ENCODE measurements at places on chromosomes 1 and 21. TPM values are rescaled to one million over a fixed set of nuclear protein-coding genes. Genes with fewer than 3 reads are reported as not detected.

Gene SYDE2
- 0.83 TPM for total RNA-seq

Gene CRYBG2
- total RNA-seq = 0.83 TPM

Gene SLC35F3
- total RNA-seq = 8.2 TPM

Gene B3GALT2
- 0.13 TPM for total RNA-seq

Gene IGSF9
- total RNA-seq = not detected

Gene POMGNT1
- 85.7 TPM for total RNA-seq

Gene IL12RB2
- 218 TPM for total RNA-seq

Gene MNDA
- total RNA-seq = not detected

Gene CFHR2
- not detected for total RNA-seq

Gene LCE2B
- not detected for total RNA-seq

Gene COL9A2
- total RNA-seq = 22.3 TPM

Gene FLAD1
- total RNA-seq = 74.3 TPM

Gene CD5L
- total RNA-seq = not detected

Gene MAN1A2
- total RNA-seq = 32.5 TPM

Gene ZNF692
- total RNA-seq = 89.6 TPM

Gene CD53
- 204 TPM for total RNA-seq

Gene RNF186
- total RNA-seq = not detected

Gene GRIK3
- not detected for total RNA-seq

- DNase-seq = no peak
Observed at GRCh38 chr1:245804696-245805095, 649.9 kb downstream of the KIF26B start.

GRCh38 chr1:173112129-173112528 is 61.4 kb upstream of the TNFSF18 start:
- no peak for DNase-seq

GRCh38 chr1:39149509-39149908 is 55.0 kb upstream of the MACF1 start:
- no peak for DNase-seq

DNA sequence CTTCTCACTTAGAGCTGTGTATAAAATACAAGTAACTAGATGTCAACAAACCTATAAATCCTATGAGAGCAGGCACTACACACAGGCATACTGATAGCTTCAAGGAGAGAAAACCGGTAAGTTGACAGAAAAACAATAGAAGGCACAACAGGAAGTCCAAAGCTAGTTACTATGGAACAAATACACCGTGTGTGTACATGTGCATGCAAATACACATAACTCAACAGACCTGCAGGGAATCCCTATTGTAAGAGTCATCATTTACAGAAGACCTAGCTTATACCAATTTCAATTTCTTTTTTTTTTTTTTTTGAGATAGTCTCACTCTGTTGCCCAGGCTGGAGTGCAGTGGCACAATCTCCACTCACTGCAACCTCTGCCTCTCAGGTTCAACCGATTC is 26.3 kb downstream of the JAK1 start:
- no peak for DNase-seq

- no peak for DNase-seq
Observed at GRCh38 chr21:44595524-44595923, 3.2 kb upstream of the KRTAP10-6 start.

GRCh38 chr1:230091473-230092231 is 24.6 kb downstream of the GALNT2 start:
- no peak for DNase-seq

GRCh38 chr21:44872323-44872648 is 1.2 kb downstream of the PTTG1IP start:
- DNase-seq = no peak

GRCh38 chr1:155019377-155020245 is 14.0 kb downstream of the DCST2 start:
- no peak for DNase-seq

- DNase-seq = no peak
Observed at GRCh38 chr1:186050360-186050759, 316.2 kb downstream of the HMCN1 start.

- no peak for DNase-seq
Observed at GRCh38 chr1:85573322-85573721, 7.2 kb upstream of the CCN1 start.

- DNase-seq = no peak
Observed at GRCh38 chr1:39116860-39117728, 87.4 kb upstream of the MACF1 start.

GRCh38 chr1:247337961-247338360 is 6.3 kb upstream of the ZNF496 start:
- no peak for DNase-seq

- DNase-seq = no peak
Observed at GRCh38 chr1:231185391-231185790, 23.5 kb downstream of the TRIM67 start.

DNA sequence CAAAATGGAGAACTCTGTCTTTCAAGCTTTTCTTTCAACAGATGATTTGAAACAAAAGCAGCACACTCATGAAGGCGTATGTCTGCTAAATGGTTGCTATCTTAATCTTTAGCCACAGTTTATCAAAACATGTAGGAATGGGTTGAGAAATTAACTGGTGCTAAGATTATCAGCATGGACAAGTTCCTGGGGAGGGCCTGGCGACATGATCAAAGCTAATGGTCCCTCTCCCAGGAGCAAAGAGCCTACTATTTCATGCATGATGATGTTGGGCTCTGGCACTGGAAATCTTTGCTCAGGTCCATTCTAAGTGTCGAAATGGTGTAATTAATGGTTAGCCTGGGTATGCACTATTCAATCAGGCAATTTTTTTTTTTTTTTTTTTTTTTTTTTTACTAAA is 91.7 kb downstream of the SLC45A1 start:
- no peak for DNase-seq

- DNase-seq = no peak
Observed at GRCh38 chr1:2311184-2312032, 79.9 kb downstream of the MORN1 start.

- DNase-seq = no peak
Observed at GRCh38 chr1:65992831-65993271, 200.2 kb downstream of the PDE4B start.

DNA sequence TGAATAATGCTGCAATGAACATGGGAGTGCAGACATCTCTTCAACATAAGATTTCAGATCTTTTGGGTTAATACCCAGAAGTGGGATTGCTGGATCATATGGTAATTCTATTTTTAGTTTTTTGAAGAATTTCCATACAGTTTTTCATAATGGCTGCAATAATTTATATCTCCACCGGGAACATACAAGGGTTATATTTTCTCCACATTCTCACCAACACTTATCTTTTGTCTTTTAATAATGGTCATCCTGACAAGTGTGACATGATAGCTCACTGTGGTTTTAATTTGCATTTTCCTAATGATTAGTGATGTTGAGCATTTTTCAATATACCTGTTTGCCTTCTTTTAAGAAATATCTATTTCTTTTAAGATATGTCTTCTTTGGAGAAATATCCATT is 44.5 kb upstream of the WARS2 start:
- no peak for DNase-seq

GRCh38 chr21:28975397-28975796 is 17.3 kb downstream of the LTN1 start:
- no peak for DNase-seq

- DNase-seq = no peak
Observed at GRCh38 chr1:102693345-102693744, 415.0 kb downstream of the COL11A1 start.

- no peak for DNase-seq
Observed at GRCh38 chr1:223717695-223718363, 5.5 kb downstream of the CAPN2 start.

DNA sequence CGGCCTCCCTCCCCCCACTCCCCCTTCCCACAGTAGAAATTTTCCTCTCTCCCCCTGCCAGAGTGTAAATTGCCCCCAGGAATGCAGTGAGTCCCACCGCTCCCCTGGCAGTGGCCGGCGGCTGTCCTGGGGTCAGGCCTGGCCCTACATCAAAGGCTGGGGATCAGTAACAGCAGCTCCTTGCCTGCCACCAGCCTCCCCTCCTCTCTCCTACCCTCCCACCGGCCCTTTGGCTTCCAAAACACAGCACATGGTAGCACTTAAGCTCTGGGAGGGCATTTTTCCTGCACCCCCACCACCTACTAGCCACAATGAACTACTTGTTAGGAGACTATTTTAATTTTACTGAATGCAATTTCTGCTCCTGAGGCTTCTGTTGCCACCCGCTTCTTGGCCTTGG is 9.0 kb upstream of the COL8A2 start:
- DNase-seq = no peak

GRCh38 chr1:17030206-17030605 is 18.5 kb upstream of the ATP13A2 start:
- DNase-seq = no peak

DNA sequence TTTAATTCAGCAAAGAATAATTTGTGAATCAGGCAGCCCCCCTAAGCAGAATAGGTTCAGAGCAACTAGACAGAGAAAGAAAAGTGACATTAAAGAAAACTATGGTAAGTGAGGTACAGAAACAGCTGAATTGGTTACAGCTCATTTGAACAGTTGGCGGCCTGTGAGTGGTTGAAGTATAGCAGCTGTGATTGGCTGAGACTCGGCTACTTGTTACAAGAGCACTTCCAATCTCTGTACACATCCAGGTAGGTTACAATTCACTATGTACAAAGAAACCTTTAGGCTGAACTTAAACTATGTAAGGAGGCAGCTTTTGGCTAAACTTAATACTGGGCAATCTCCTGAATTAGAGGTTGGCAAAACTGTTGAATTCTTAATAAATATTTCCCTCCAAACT is 171.1 kb upstream of the LHX8 start:
- DNase-seq = no peak

DNA sequence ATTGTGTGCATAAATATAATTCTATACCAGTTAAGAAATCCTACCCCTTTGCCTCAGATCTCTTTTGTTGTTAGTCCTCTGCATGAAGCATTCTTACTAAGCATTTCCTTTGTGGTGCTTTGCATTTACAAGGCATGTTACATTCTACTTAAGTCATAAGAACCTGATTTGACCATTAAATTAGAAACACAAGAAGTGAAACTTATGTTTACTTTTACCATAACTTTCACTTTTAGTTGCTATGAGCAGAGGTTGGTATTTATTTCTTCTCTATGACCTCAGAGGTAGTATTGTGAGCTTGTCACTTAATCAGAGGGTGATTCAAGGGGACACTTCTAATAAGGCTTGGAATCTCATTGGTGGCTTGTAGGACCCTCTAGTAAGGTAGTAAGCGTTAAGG is 9.0 kb downstream of the FAM20B start:
- DNase-seq = no peak

GRCh38 chr1:211198111-211198510 is 61.1 kb upstream of the RCOR3 start:
- DNase-seq = no peak

- DNase-seq = no peak
Observed at GRCh38 chr1:242411901-242412300, 112.6 kb downstream of the PLD5 start.

- DNase-seq = no peak
Observed at GRCh38 chr1:40861224-40862003, 749 bp downstream of the CITED4 start.

GRCh38 chr1:47712596-47713299 is 274.9 kb downstream of the FOXD2 start:
- no peak for DNase-seq

- DNase-seq = peak; percentile 30
Observed at GRCh38 chr1:101262630-101263348, 26.0 kb downstream of the S1PR1 start.

DNA sequence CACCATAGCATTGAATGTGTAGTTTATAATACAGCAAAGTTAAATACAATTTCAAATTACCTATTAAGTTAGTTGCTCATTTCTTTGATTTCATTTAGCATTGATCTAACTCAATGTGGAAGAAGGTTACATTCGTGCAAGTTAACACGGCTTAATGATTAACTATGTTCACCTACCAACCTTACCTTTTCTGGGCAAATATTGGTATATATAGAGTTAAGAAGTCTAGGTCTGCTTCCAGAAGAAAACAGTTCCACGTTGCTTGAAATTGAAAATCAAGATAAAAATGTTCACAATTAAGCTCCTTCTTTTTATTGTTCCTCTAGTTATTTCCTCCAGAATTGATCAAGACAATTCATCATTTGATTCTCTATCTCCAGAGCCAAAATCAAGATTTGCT is at the start of gene ANGPTL3:
Gene ANGPTL3, plus strand, starts transcription at position 240 of the 400 bp plus-strand sequence. Its CDS starts 47 bp downstream, at position 287.
- no peak for DNase-seq

DNA sequence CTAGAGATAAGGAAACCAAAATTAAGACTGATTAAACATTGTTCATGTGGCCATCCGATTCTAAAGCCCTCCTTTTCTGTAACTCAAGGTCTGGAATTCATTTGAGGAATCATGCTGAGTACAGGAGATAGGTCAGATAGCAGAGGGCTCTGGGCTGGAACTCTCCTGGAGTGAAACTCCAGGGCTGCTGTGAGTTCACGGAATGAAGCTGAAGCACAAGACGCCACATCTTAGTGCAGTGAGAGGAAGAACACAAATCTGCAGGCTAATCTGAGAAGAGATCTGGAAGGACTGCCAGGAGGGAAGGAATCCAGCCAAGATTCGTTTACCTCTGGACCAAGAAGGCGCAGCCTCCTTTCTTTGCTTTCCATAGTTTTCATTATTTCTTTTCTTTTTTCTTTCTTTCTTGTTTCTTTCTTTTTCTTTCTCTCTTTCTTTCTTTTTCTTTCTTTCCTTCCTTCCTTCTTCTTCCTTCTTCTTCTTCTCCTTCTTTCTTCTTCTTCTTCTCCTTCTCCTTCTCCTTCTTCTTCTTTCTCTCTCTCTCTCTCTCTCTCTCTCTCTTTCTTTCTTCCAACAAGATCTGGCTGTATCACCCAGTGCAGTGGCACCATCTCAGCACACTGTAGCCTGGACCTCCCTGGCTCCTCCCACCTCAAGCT is 74.8 kb upstream of the ATP1B1 start:
- no peak for DNase-seq

- DNase-seq = no peak
Observed at GRCh38 chr1:214272964-214273533, 7.9 kb upstream of the SMYD2 start.

DNA sequence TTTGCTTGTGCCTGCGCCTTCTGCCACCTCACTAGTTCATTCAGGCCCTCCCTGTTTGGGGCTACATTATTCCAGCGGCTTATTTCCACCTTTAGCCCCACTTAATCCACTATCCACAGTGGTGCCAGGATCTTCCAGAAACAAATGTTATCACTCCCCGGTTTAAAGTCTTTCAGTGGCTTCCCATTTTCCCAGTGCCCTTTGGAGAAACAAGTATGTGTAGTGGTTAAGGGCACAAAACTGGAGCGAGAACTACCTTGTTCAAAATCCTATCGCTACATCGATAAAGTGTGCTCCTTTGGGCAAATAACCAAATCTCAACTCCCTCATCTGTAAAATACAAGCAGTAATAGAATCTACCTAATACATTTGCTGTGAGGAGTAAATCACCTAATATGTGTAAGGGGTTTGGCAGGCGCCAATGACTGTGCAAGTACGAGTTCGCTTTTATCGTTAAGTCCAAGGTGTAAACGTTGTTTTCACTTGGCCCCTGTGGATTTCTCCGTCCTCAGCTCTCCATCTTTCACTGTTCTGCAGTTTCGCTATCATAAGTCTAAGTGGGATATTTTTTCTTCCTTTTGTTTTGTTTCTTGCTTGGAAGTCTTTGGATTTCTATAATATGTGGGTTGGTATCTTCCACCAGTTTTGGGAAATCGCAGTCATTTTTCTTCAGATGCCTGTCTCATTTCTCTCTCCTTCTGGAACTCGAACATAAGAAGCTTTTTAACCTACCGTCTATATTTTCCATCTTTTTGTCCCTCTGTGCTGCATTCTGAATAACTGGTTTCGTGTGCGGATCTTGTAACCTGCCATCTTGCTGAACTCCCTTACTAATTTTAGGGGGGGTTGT is 844 bp upstream of the MEAF6 start:
- DNase-seq = no peak

GRCh38 chr1:14010476-14010875 is 310.5 kb downstream of the PRDM2 start:
- DNase-seq = no peak

- DNase-seq = no peak
Observed at GRCh38 chr1:244212797-244213475, 161.9 kb downstream of the ZBTB18 start.
